CD4-positive, alpha-beta T cell treated with Interleukin-17A for 1 hour (primary cell): ENCODE measurements at places on chromosomes 5 and 9.

DNA sequence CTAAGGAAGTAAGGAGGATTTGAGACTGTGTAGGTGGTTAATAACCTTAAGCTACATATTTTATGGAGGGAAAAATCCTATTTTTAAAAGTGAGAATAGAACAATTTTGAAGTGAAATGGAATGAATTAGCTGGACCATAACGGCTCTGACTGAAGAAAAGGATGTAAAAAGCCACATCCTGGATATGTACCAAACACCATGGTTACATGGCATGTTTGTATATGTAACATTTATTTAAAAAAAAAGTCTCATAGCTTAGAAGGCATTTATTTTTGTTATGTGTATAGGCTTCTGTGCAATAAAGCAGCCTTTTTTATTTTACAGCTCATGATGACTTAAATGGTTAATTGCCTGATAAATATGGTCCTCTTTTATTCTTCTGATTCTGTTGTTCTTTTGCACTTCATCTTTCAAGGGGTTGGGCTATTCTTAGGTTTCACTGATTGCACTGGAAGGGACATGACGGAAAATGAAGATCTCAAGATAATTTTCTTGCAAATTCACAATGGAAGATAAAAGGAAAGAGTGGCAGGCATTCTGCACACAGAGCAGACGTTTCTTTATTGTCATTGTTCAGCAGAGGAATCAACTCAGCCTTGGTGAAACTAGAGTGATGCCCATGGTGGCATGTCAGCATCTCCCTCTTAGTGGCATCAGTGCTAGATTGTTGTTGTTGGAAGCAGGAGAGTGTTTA, 63.1 kb downstream of the DOCK8 start:
- DNase-seq: peak; percentile 75

DNA sequence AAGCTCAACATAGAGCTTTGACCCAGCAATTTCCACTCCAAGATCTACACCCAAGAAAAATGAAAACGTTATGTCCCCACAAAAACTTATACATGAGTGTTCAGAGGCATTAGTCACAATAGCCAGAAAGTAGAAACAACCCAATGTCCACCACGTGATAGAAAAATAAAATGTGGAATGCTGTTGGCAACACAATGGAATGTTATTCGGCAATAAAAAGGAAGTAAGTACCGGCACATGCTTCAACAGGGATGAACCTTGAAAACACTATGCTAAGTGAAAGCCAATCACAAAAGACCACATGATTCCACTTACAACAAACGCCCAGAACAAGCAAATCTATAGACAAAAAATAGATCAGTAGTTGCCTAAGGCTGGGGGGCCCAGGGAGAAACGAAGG, 6.0 kb downstream of the UBQLN1 start:
- DNase-seq: no peak

DNA sequence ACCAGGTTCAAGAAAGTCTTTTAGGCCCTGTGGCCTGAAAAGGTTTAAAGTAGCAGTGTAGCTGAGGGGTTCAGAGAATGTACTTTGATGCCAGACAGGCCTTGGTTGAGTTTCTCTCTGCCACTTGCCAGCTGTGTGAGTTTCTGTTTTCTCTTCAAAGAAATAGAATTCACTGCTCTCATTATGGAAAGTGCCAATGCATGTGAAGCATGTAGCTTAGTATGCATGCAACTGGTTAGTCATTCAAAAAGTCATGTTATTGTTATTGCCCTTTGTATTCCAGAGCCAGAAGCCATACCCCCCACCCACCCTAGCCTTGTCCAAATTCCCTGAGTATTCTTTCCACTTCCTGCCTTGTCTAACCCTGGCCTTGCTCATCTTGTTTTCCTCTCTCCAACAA, 101.7 kb downstream of the ADRB2 start:
- DNase-seq: no peak

DNA sequence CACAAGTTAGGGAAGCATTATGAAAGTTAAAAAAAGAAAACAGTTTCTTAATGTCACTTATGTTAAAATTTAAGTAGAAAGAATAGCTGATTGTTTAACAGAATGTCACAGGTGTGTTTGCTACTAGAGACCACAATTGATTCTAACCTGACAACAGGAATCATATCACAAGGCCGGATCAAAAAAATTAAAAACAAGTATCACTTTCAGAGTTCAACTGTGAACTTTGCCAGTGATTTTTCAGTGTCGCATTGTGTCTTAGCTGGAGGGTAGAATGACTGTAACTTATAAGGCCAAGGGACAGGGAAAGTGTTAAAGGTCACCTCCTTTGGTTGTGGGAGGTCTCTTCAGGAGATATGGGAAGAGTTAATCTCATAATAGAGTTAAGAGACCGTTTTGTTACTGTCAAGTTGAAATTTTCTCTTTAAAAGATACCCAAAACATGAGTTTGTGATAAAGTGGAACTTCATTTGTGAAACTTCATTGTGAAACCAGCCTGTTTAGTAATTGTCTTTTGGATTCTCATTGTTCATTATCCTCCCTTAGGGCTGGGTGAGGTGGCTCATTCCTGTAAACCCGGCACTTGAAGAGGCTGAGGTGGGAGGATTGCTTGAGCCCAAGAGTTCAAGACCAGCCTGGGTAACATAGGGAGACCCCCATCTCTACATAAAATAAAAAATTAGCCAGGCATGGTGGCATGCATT, 40.9 kb downstream of the CPEB4 start:
- DNase-seq: no peak

GRCh38 chr9:107460153-107461023, 29.2 kb downstream of the KLF4 start:
- DNase-seq: no peak

GRCh38 chr5:170273968-170274710, 23.4 kb downstream of the LCP2 start:
- DNase-seq: peak; percentile 69

DNA sequence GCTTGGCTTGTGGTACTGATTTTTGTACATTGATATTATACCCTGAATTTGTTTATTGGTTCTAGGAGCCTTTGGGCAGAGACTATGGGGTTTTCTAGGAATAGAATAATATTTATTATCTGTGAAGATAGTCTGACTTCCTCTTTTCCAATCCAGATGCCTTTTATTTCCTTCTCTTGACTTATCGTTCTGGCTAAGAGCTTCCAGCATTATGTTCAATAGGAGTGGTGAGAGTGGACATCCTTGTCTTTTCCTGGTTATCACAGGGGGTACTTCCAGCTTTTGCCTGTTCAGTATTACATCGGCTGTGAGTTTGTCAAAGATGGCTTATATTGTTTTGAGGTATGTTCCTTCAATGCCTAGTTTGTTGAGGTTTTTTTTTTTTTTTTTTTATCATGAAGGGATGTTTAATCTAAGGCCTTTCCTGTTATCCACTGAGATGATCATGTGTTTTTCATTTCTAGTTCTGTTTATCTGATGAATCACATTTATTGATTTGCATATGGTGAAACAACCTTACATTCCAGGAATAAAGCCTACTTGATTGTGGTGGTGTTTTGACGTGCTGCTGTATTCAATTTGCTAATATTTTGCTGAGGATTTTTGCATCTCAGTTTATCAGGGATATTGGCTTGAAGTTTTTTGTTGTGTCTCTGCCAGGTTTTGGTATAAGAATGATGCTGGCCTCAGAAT, 77.5 kb downstream of the CERT1 start:
- DNase-seq: no peak

GRCh38 chr5:56588131-56588487, 227.2 kb upstream of the MAP3K1 start:
- DNase-seq: no peak

DNA sequence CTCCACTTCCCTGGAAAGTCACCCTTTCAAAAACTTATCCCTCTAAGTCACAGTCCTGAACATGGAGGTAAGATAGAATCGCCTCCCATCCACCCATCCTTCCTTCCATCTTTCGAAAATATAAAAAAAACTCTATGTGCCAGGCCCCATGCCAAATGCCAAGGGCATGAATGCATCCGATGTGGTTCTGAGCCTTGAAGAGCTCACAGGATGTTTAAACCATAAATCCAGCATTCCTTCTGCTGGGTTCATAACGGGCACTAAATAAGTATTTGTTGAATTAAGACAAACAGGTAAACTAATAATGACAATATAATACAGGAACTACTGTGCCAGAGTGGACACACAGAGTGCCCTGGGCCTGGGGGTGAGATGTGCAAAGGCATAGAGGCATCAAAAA, 147.3 kb downstream of the TTLL11 start:
- DNase-seq: no peak

- DNase-seq: no peak
These were observed 2.6 kb downstream of the CARD9 start for GRCh38 chr9:136370687-136371532.

DNA sequence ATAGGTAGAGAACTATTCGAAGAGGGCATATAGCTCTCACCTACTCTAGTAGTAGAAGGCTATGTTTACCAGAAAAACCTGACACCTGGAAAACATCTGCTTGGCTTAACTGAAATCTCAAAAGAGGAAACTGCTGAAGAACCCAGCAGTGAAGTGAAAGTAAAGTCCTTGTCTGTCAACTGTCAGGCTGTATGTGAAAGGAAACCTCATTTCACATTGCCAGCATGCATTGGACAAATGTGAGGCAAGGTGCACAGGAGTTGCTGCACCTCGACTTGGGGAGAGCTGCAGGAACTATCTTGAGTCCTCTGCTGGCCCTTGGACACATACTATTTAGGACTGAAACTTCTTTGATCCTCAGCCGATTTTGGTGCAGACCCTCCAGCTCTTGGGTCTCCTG, 53.3 kb downstream of the NREP start:
- DNase-seq: no peak

GRCh38 chr5:126718236-126718868, 58.6 kb upstream of the LMNB1 start:
- DNase-seq: no peak

DNA sequence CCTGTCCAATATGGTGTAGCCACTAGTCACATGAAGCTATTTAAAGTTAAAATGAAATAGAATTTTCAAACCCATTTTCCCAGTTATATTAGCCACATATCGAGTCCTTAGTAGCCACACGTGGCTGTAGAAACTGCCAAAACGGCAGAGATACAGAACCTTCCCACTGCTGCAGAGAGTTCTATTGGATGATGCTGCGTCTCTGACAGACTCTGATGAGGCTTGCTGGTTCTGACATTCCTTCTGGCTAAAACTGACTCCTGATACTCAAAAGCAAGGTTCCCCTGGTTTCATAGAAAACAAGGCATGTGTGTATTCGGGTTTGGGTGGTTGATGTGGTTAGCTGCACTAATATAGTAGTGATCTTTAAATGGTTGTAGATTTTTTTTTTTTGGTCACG, 91.5 kb downstream of the TLE4 start:
- no peak for DNase-seq
